Stimulated activated CD4-positive, alpha-beta T cell treated with anti-CD3 and anti-CD28 coated beads, Interleukin-15, amount 100 ng/mL, for 48 hours (primary cell): ENCODE measurements at places on chromosomes 2 and 18.

GRCh38 chr18:60232541-60232940 is 140.0 kb downstream of the MC4R start:
- DNase-seq: no peak

- DNase-seq: no peak
Measured at GRCh38 chr2:116142644-116143227, 1671.8 kb upstream of the DDX18 start.

GRCh38 chr2:234145057-234145456 is 94.6 kb downstream of the SPP2 start:
- DNase-seq: no peak

GRCh38 chr2:23387221-23387550 is 2.2 kb downstream of the KLHL29 start:
- DNase-seq: no peak

GRCh38 chr2:673016-673415 is 4.2 kb downstream of the TMEM18 start:
- no peak for DNase-seq

- no peak for DNase-seq
Measured at GRCh38 chr18:62839874-62840713, 124.8 kb downstream of the PHLPP1 start.

GRCh38 chr2:108588070-108588668 is 53.9 kb downstream of the LIMS1 start:
- DNase-seq: no peak

GRCh38 chr2:227267410-227268115 is 57.5 kb upstream of the MFF start:
- DNase-seq: no peak
